NB4 (cell line): ENCODE measurements at places on chromosomes 3 and 15.

DNA sequence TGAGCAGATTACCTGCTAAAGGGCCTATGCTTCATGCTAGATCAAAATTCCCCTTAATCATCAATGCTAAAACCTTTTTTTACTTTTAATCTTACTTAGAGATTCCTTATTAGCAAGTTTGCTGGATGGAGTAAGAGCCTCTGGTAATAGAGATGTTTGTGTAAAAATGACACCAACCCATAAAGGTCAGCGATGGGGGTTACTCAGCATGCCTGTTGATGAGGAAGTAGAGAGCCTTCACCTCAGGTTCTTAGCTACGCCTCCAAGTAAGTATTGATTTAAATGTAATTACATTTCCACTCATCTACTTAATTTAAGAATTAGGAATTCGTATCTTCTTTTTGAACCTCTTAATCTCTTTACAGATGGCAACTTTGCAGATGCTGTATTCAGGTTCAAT is 38.8 kb downstream of the DNAJC13 start:
- no peak for DNase-seq

GRCh38 chr3:4394048-4394447 is 73.0 kb downstream of the SUMF1 start:
- DNase-seq: peak; percentile 75

- no peak for DNase-seq
Observed at GRCh38 chr3:61666615-61667330, 105.4 kb downstream of the PTPRG start.

GRCh38 chr15:99406716-99407487 is 155.6 kb downstream of the LRRC28 start:
- no peak for DNase-seq

GRCh38 chr15:68434021-68434420 is 2.1 kb upstream of the ITGA11 start:
- DNase-seq: no peak

- DNase-seq: no peak
Observed at GRCh38 chr3:81048058-81048665, 713.3 kb downstream of the GBE1 start.

GRCh38 chr3:185655426-185656320 is 69.6 kb downstream of the SENP2 start:
- no peak for DNase-seq

- DNase-seq: peak; percentile 53
Observed at GRCh38 chr3:51955893-51956770, 951 bp downstream of the GPR62 start.

- no peak for DNase-seq
Observed at GRCh38 chr3:79467721-79468120, 300.1 kb downstream of the ROBO1 start.

DNA sequence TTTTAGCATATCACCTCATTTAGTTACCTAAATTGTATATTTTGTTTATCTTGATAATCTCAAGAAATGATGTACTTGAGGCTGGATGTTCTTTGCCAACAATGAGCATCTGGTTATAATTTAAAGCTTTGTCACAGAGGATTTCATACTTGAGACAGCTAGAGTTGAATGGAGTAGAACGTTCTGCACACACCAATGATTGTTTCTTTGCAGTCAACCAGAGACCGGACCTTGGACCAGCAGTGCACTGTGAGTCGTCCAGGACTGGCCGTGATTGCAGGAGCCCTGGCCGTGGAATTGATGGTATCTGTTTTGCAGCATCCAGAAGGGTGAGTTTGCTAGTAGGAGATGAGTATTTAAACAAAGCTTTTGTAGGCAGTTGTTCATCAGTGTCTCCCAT is 90.4 kb downstream of the ATG7 start:
- DNase-seq: no peak

GRCh38 chr3:169948559-169949448 is 17.8 kb upstream of the SEC62 start:
- DNase-seq: no peak

GRCh38 chr3:73716418-73716817 is 91.7 kb upstream of the PDZRN3 start:
- no peak for DNase-seq

- DNase-seq: no peak
Observed at GRCh38 chr3:126076140-126076539, 7.8 kb downstream of the SLC41A3 start.

GRCh38 chr3:173301647-173302046 is 95.9 kb upstream of the NLGN1 start:
- no peak for DNase-seq

- DNase-seq: no peak
Observed at GRCh38 chr3:37887062-37887461, 25.4 kb downstream of the CTDSPL start.

DNA sequence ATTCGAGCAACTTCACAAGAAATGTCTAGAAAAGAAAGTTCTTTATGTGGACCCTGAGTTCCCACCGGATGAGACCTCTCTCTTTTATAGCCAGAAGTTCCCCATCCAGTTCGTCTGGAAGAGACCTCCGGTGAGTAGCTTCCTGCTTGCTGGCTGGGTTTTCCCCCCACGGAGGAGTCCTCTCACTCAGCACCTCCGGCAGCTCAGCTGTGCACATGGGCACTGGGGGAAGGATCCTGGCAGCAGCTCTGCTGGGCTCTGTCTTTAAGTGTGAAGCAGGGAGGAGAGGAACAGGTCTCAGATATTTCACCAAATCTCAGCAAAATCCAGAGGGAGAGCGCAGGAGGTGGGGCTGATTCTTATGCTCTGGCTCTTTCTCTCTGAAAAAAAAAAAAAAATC is 684 bp downstream of the CAPN3 start:
- no peak for DNase-seq

GRCh38 chr15:63145426-63145825 is 11.9 kb downstream of the RPS27L start:
- DNase-seq: no peak

GRCh38 chr15:78313383-78313782 is 14.0 kb upstream of the SKIC8 start:
- no peak for DNase-seq

DNA sequence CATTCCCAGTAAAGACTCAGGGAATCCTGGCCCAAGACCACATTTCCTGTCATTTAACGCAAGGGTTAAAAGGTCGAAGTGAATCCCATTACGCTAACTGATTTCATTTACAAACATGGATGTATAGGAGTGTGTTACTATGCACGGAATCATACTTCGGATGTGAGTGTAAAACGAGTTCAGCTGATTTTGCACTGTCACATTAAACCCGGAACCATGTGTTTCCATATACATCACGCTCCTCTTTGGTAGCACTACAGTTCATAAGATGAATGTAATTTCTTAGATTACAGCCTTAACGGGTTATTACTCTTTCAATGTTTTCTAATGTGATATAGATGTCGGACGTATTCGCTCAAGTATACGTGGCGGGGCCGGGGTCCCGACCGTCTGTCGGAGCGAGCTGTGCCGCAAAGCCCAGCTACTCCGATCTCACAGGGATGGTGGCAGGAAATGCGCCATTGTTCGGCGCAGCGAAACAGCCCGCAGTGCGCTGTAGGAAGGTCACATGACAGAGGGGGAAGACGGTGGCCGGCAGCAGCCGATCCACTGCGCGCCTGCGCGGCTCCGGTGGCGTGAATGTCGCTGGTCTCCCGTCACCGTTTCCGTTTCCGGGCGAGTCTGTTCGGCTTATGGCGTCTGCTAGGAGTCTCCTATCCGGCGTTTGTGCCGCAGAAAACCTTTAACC is 97.3 kb downstream of the NPAP1 start:
- DNase-seq: no peak

- no peak for DNase-seq
Observed at GRCh38 chr15:36356466-36356865, 223.0 kb upstream of the CDIN1 start.

- DNase-seq: no peak
Observed at GRCh38 chr15:76098685-76099084, 38.9 kb downstream of the TMEM266 start.

GRCh38 chr15:66241087-66241907 is 12.3 kb downstream of the MEGF11 start:
- DNase-seq: no peak

DNA sequence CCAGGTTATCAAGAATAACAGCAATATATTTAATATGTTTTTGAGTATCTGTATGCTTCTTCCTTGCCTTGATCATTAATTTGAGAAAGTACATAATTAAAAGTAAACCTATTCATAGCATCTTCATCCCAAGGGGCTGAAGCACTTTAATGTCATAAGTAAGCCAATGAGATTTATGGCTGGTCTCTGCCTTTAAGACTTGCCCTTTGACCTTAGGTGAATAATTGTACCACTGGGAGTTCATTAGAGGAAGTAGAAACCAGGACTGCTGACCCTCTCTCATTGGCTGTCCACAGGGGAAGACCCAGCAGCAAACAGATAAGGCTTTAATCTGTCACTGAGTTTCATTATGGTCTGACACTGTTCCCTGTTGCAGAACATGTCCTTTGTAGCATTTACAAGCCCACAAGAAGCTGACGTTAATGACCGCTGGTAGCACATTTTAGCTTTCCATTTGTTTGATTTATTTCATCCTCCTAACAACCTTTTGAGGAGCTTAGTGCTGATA is 16.3 kb upstream of the ERC2 start:
- DNase-seq: peak; percentile 9

- DNase-seq: peak; percentile 14
Observed at GRCh38 chr3:100603469-100603868, 5.9 kb upstream of the ADGRG7 start.

DNA sequence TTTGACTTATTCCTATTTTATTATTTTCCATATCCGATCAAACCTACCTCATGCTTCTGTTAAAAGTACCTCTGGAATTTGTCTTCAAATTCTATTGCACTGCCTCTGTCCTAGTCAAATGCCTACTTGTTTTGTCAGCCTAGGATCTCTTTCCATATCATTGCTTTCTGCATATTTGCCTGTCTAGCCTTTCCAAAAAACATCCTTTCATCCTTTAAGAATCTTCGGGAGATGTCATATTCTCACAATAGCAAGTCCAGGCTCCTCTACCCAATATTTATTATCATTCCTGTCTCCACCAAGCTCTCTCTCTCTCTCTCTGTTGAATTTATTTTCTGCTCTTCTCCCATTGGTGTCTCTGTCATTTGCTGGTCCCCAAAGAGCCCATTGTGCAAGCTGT is 80.1 kb downstream of the LRRC28 start:
- DNase-seq: no peak

- no peak for DNase-seq
Observed at GRCh38 chr3:65655061-65655460, 383.7 kb downstream of the MAGI1 start.

GRCh38 chr3:187765342-187765741 is 20.1 kb upstream of the BCL6 start:
- no peak for DNase-seq

GRCh38 chr3:175222356-175222755 is 363.2 kb downstream of the NAALADL2 start:
- no peak for DNase-seq

DNA sequence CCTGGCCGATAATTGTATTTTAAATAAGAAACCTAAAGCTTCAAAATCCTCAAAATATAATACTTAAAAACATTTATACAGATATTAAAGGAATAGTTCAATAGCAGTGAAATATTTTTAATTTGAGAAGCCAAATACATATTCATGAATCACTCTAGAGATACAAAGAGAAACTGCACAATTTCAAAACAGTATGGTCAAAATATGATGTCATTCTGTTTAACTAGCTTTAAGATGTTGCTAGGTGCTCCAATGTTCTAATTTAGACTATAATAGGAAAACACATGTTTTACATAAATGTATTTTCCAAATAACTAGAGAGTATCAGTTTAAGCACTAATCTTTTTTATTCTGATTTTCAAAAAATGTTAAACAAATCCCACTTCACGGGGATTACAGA is 10.3 kb upstream of the NRROS start:
- DNase-seq: peak; percentile 41

- no peak for DNase-seq
Observed at GRCh38 chr3:45084820-45085816, 59.0 kb downstream of the CLEC3B start.

DNA sequence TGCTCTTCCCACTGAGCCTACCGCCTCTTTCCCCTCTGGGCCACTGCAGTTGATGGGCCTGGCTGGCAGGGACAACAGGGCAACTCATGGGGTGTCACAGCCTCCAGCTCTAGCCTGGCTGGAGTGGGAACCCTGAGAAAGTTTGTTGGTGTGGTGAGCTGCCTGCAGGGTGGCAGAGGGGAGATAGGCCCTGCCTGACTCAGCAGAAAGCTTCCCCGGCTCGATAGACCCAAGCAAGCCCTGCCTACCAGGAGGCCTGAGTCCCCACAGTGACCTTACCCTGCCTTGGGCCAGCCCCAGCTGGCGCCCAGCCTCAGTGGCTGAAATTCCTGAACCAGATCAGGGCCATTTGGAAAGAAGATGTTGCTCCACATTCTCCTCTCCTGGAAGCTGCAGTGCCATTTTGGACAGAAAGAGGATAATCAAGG is 29.4 kb downstream of the ABTB1 start:
- DNase-seq: no peak

GRCh38 chr3:151146071-151146730 is 56.8 kb downstream of the GPR171 start:
- peak; percentile 89 for DNase-seq

GRCh38 chr3:53252096-53252946 is 3.5 kb downstream of the TKT start:
- DNase-seq: peak; percentile 79

DNA sequence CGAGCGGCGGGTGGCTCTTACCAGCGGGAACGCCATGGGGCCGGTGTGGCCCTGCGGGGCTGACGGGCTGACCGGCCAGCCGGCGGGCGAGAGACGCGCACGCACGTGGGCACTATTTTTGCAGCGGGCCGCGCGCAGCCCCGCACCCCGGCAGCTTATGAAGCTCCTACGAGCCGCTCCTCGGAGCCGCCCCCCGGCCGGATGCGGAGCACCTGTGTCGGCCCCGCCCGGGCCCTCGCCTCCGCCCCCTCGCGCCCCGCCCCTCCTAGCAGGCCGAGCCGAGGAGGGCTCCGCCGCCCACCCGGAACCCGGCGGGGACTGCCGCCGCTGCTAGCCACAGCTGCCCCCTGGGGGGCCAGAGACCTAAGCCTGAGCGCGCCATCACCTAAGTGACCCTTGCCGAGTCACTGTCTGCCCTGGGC is 683 bp upstream of the CPEB1 start:
- DNase-seq: no peak

DNA sequence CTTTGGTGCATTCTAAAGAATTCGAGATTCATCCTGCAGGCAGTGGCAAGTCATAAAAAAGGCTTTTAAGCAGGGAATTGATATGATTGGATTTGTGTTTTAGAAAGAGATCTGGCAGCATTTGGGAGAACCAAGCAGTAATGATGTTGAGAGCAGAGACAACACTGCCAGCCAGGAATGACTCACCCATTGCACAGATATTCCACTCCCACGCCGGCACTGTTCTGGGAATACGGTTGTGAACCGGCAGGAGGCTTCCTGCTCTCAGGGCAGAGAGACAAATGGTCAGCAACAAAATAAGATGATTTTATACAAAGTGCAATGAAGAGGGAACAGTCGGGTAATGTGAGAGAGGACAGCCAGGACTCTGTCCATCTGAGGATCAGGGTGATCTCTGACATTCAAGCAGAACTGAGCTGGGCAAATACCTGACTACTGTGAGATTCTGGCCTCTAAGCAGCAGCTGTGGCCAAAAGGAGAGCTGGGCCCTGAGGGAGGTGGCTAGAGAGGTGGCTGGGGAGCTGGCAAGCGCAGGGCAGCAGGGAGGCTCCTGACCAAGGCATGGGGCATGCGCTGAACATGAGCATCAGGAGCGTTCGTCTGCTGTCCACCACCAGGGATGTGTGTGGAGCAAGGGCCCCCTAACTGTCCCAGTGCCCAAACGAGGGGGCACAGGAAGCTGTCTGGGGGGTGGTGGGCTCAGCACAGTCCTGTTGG is 56.1 kb upstream of the PLXNA1 start:
- DNase-seq: no peak
